ENCODE measurements at places on chromosomes 11 and 22. TPM values are rescaled to one million over a fixed set of nuclear protein-coding genes. Genes with fewer than 3 reads are reported as not detected.
A peak's percentile ranks its signal among the peaks of the same experiment; 100 is the strongest.

DNA sequence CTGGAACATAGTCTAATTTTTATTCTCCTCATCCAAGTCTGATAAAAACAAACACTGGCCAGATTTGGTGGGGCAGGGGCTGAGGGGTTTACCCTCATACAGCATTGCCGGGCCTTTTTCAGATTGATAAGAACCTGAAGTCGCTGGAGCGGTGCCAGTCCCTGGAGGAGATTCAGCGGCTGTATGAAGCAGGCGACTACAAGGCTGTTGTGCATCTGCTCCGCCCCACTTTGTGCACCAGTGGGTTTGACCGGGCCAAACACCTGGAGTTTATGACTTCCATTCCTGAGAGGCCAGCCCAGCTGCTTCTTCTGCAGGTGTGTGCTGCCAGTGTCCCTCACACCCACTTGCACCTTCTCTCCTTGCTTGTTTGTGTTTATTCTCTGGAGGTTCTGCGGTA lies 55.8 kb downstream of the CABIN1 start:
- no peak for DNase-seq

DNA sequence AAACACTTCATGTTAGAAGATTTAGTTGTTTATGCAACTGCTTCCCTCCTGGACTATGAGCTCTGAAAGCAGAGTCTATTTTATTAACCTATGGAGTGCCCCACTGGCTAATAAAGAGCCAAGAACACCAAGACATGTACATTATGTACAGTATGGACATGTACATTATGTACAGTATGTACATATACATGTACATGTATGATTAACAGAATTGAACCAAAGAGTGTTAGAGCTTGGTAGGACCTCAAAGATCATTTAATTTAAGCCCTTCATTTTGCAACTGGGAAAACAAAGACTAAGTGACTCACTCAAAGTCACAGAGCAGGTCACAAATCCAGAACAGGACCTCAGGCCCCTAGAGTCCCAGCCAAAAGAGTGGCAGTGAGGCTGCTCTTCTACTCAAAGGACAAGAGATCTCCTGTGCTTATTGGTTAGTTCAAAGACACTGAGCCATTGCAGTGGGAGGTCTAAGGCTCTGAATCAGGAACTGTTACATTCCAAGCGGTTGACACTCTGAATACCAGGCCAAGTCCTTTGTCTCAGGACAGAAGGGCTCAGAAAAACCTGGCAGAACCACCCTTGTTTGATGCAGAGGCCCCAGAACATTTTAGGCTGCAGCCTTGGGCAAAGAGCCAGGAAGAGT lies 103.8 kb downstream of the FAM168A start:
- peak; percentile 98 for DNase-seq

Gene FOSL1
- total RNA-seq: 286 TPM

GRCh38 chr11:91160661-91161060 lies 937.8 kb upstream of the CHORDC1 start:
- DNase-seq: no peak

DNA sequence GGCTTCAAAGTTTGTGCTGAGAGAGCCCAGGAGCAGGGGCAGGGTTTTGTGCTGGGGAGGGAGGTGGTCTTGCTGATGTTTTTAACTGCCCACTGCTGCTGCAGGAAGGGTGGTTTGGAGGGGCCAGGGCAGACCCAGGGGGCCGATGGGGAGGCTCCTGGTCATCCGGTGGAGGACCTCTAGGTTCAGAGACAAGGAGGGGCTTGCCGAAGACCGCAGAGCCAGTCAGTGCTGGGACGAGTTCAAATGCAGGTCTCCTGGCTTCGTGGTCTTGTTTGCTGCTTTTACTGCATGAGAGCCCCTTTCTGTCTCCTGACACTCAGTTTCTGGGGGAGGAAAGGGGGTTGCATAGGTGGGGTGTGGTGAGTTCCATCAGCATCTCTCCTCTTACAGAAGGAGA lies 26.0 kb downstream of the CACNA1I start:
- no peak for DNase-seq

- DNase-seq: no peak
Observed at GRCh38 chr11:11740073-11740702, 101.6 kb upstream of the USP47 start.

Gene SLC22A9
- not detected for total RNA-seq

GRCh38 chr11:69366591-69366990 lies 72.6 kb downstream of the MYEOV start:
- DNase-seq: no peak

Gene FOLR1
- total RNA-seq: 1.4 TPM

Measured in M059J (cell line).